ENCODE measurements at places on chromosomes 3 and 15.
A peak's percentile ranks its signal among the peaks of the same experiment; 100 is the strongest.

- no peak for DNase-seq
These were observed 73.5 kb downstream of the DAPK2 start for GRCh38 chr15:63972801-63973200.

- no peak for DNase-seq
These were observed 13.4 kb upstream of the RTP1 start for GRCh38 chr3:187183903-187184302.

GRCh38 chr3:120212505-120212904, 72.5 kb downstream of the GPR156 start:
- no peak for DNase-seq

DNA sequence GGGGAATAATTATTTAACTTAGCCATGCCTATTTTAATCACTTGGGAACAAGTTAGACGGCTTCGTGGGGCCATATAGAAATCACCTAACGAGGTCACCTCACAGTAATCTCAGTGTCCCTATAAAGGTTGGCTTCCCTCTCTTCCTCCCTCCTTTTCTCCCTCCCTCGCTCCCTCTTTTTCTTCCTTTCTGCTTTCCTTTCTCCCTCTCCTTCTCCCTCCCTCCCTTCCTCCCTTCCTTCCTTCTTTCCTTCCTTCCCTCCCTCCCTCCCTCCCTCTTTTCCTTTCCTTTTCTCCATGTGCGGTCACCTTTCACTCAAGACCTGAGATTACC, 206.1 kb upstream of the DPH6 start:
- no peak for DNase-seq

GRCh38 chr3:16765661-16766060, 119.1 kb upstream of the PLCL2 start:
- no peak for DNase-seq

GRCh38 chr3:4426261-4426781, 40.7 kb downstream of the SUMF1 start:
- DNase-seq: no peak

- no peak for DNase-seq
These were observed 374.6 kb upstream of the CFAP20DC start for GRCh38 chr3:59424268-59425010.

DNA sequence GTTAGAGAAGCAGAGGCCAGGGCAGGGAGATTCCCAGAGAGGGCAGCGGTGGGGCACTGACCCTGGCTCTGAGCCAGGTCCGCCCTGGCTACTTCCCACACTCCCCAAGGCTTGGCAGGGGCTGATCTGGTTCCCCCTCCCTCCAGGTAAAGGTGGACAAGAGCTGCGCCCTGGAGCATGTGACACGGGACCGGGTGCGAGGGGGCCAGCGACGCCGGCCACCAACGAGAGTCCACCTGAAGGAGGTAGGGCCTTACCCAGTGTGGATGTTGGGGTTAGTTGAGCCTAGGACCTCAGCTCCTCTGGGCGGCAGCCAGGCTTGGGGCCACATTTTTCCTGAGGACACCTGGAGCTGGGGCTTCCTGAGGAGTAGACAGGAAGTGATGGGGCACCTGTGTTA, 19.6 kb downstream of the PLEKHO2 start:
- DNase-seq: no peak

- DNase-seq: no peak
These were observed 447.3 kb upstream of the KCNMB2 start for GRCh38 chr3:178088963-178089362.

- DNase-seq: no peak
These were observed 75.6 kb upstream of the SNTN start for GRCh38 chr3:63576846-63577245.

GRCh38 chr3:195909644-195910498, 1.5 kb upstream of the TNK2 start:
- peak; percentile 77 for DNase-seq

GRCh38 chr3:197189623-197190022, 108.8 kb downstream of the DLG1 start:
- DNase-seq: no peak

DNA sequence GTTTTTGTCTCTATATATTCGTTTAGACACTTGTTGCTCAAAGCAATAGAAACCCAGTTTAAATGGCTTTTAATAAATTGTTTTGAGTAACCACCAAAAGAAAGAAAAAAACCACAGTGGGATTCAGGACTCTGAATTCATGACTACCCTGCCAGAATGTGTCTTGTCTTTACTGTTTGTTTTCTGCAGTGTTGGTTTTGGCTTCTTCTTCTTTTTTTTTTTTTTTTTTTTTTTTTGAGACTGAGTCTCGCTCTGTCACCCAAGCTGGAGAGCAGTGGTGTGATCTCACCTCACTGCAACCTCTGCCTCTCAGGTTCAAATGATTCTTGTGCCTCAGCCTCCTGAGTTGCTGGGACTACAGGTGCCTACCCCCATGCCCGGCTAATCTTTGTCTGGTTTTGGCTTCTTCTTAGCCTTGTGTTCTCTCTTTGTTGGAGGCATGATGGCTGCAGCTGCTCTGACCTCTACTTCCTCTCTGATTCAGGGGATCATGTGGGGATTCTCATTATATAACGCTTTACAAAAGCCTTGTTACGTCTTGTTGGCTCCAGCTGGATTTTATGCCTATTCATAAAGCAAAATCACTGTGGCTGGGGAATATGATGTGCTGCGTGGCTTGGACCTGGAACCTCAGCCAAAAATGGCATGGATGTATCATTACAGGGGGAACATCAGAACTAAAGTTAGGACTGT, 54.0 kb downstream of the PLS1 start:
- no peak for DNase-seq

DNA sequence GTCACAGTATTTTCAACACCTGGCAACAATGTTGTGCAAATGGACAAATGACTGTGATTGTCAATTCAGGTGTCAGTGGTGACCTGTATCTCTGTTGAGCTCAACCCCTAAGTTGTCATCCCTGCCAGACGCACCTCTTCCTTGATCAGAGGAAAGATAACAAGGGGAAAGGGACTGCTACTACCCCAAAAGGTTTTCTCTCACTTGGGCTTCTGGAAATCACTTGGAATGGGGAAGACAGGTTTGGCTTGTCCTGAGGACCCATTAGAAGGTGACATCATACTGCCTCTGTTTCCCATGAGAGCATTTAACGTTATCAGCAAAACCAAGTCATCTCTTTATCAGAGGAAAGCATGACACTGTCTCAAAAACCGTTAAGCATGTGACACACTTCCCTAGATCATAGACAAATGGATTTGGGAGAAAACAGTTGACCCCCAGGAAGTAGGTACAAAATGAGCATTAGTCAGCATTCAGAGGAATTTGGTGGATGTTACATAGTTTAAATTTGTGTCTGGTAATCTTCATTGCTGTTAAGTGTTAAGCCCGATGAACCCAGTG, 769.5 kb downstream of the GRM7 start:
- DNase-seq: no peak

Data from activated CD4-positive, CD25-positive, alpha-beta regulatory T cell treated with anti-CD3 and anti-CD28 coated beads, Interleukin-2, amount 50 U/mL, for 16 hours (primary cell).